ENCODE measurements at places on chromosomes 13 and 19.

- DNase-seq, result no peak
Observed at GRCh38 chr19:7916955-7917266, 2.3 kb downstream of the TGFBR3L start.

DNA sequence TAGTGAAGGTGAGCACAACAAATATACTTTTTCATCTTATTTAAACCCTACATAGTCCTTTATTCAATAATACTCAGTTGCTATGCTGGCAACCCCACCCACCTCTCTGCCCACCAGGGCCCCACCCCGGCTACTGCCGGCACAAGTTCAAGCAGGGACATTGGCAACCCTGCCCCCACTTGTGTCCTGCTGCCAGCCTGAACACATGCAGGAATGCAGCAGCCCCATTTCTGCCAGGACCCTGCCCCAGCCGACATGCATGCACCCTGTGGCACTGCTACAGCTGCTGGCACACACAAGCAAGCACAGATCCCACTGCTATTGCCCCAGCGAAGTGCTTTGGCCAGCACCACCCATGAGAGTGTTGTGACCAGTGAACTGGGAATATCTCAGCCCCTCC is 289.8 kb downstream of the COG6 start:
- no peak for DNase-seq

DNA sequence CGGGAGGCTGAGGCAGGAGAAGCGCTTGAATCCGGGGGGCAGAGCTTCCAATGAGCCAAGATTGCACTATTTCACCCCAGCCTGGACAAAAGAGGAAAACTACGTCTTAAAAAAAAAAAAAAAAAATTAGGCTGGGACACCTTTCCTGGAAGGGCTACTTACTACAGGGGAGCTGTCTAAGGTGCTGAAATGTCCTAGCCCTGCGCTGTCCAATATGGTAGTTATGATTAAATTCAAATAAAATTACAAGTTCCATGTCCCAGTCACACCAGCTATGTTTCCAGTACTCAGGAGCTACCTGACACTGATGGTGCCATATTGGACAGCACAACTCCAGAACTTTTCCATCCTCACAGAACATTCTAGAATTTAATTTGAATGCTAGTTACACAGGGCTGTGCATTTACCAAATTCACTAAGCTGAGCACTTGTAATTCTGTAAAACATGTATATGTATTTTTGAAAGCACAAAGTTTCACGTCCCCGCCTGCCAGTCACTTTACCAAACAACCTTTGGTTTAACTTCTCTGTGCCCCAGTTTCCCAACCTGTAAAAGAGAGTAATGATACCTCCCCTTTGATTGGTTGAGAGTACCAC is 9.2 kb upstream of the ZSCAN22 start:
- no peak for DNase-seq

GRCh38 chr13:49388091-49388635 is 55.7 kb downstream of the CAB39L start:
- DNase-seq, result no peak

- no peak for DNase-seq
Observed at GRCh38 chr13:101416181-101417042, at the start of gene NALCN. NALCN (minus strand) TSS chr13:101416508; CDS start chr13:101399126, 17,382 bp downstream.

GRCh38 chr13:23680845-23681669 is 110.8 kb downstream of the TNFRSF19 start:
- DNase-seq, result no peak

DNA sequence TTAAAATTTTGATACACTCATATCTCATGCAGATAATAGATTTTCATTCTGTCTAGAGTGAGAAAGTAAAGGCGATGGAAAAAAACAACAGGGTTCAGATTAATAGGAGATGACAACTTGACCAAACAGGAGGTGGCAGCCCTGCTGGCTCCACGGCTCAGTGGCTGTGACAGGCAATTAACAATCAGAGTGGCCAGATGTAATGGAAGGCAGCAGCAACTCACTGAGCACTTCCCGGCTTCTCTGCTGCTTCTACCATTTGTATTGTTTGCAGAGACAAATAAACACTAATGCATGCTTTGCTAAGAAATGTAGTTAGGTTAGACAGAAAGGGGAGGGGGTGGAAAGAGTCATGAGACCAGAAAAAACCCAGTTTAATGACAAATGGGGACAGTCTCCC is 473.0 kb upstream of the SLC10A2 start:
- no peak for DNase-seq

DNA sequence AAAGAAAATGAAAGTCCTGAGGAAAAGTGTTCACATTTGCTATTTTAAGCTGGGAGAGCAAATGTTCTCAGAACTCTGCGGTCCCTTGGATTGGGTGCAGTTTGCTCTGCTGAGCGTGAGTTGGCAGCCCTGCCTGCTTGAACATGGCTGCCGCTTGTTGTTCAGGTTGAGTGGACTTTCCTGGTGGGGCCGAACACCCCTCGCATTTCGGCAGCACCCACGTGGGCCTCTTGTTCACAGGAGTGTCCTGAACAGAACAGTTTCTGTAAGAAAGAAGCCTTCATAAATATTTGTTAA is 10.8 kb upstream of the RNF113B start:
- no peak for DNase-seq

- no peak for DNase-seq
Observed at GRCh38 chr13:74569251-74569650, 435.0 kb upstream of the KLF12 start.
